Astrocyte of the spinal cord (primary cell): ENCODE measurements at places on chromosomes 12 and 14.
A peak's percentile ranks its signal among the peaks of the same experiment; 100 is the strongest.

DNA sequence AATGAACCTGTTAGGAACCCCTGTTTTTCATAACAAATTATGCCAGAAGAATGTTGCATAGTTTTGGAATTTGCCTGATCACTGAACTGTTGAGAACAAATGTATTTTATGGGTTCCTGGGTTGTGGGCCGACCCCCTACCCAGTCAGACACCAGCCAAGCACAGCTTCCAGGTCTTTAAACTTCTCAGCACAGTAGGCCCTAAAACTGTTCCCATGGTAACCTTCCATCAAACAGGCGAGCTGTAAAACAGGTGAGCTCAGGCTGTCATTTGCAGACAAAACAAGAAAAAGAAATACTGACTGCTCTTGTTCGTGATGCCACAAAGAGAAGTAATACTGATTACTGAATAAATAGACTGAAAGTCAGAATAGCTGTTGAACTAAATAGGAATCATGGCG lies 147.0 kb downstream of the PTPRO start:
- no peak for DNase-seq

DNA sequence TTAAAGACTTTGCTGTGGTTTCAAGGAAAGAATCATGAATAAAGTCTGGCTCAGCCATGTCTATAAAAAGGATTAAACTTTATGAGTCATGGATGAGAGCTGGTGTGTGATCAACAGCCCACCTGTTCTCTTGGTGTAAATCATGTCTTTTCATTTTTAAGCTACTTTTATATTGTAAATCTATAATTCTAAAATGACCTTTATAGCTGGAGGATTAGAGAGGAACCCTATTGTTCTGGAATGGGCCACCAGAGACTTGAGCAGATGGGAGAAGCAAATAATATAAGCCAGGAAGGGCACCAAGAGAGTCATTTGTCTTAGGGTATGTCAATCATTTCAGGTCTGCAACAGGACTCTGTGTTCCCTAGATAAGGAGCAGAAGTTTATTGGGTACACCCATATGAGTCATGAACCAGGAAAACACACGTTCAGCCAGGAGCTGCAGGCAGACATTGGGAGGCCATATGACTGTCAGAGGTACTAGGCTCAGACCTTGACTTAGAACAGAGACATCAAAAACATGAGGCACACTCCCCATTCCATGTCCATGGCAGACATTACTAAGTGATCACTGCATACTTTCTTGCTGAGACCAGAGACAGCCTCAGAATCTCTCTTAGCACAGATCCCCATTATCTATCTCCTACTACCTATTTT lies 49.3 kb downstream of the NDUFA12 start:
- DNase-seq, result peak; percentile 11

DNA sequence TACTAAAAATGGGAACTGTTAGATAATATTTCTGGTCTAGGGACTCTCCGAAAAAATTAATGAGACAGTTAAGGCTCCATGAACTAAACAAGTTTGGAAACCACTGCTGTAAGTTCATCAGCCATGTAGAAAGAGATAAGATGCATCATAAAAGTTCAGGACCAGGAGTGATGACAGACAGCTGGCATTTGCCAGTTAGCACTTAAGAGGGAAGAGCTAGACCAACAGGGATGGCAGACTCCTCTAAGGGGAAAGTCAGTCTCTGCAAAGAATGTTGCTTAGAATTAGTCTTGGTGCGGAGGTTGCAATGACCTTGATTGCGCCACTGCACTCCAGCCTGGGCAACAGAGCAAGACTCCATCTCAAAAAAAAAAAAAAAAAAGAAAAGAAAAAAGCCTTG lies 129.4 kb downstream of the SYNE2 start:
- DNase-seq, result no peak

GRCh38 chr14:61726778-61727658 lies 31.7 kb downstream of the HIF1A start:
- no peak for DNase-seq

- DNase-seq, result no peak
Observed at GRCh38 chr12:63955831-63956666, 111.5 kb downstream of the SRGAP1 start.

DNA sequence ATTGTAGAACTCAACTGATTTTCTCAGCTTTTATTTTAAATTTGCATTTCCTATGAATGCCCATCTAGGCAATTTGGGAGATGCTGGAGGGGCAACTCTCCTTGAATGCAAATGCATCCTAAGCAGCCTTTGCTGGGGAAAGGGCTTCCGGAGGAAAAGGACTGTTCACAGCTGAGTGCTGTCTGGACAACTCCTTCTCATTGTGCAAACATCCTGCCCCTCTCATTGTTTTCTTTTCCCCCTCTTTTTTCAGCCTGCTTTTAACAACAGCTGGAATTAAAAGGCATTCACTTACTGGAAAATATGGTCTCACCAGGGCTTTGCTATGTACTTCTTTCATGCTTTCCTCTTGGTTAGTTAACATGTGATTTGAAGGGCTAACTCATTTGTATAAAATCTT lies 397.8 kb downstream of the FUT8 start:
- DNase-seq, result no peak

DNA sequence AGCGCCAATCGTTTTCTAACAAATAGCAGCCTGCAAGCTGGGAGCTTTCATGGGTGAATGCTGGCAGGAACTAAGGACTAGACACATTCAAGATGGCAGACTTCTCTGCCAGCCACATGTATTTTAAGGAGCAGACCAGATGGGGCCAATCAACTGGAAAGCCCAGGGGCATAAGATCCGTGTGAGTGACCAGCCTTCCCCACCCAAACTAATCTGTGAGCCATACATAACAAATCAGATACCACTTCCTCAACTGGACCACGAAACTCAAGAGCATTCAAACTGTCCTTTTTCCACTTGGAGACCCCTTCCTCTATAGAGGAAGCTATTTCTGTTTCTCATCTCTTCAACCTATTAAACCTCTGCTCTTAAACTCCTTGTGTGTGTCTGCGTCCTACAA lies 9.7 kb downstream of the TCL1B start:
- DNase-seq, result no peak

DNA sequence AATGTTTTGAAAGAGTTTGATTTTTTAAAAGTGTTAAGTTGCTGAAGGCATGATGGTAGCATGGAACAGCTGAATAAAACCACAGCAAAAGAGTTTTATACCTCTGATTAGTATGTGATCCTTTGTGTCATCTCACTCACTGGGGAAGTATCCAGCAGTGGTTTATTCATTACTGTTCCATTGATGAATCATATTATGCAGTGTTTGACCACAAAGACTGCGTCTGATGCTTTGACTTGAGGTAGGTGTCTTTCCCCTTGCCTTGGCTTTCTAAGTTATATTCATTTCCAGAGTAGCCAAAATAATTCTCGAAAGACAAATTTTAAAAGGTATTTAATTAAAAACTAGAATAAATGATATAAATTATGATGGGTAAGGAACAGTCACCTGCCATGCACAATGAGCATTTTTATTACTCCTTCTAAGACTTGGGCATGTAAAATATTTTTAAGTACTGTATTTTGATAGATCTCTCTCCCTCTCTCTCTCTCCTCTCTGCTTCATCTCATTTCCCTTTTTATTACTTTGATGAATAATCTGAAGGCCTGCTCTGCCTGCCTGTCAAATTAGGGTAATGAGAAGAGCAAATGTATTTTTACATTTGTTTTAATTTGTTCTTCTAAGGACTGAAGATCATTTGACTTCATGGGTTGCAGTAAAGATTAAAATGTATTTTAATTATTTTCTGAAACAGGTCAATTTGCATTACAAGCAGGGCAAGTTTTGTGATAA lies 164.9 kb downstream of the NAV3 start:
- peak; percentile 91 for DNase-seq
